IMR-90 (cell line): ENCODE measurements at places on chromosomes 11 and 22. TPM values are rescaled to one million over a fixed set of nuclear protein-coding genes. Genes with fewer than 3 reads are reported as not detected.

Gene CELSR1
- 0.36 and 0.56 TPM in 2 replicates for total RNA-seq

DNA sequence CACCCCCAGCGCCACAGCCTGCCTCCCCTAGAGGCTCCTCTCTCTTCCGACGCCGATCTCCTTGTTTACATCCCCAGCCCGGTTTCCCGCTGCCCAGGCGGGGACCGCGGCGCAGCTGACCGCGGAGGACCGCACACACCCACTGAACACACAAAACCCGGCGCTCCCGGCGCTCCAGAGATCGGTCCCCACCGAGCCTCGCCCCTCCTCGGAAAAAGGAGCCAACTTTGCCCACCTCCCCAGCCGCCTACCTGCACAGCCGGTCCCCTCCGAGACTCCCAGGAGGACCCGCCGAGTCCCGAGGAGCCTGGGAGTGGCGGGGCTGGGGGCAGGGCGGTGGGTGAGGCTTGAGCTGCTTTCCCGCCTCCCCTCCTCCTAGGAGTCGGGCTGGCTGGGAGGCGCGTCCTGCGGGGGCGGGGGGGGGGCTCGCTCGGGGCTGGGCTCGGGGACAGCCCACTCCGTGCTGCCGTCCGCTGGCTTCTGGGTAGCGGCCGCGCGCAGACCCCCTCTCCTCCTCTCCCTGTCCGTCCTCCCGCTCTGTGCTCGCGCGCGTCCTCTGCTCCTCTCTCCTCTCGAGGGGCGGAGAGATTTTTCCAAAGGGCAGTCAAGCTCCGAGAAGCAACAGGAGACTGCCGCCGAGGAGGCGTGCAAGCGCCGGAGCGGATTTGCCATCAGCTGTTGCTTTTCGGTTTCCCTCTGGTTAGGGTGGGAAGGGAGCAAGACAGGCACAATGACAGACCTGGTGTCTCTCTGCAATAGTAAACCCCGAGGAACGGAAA lies at the start of gene FXYD6:
Gene FXYD6 (minus strand): TSS at position 318 of the 779 bp plus-strand sequence. CDS start 33,882 bp downstream, outside the sequence.
- no peak within 1 kb of the TSS for H3K27ac ChIP-seq
- no peaks in the 10 kb centered on the region for H3K4me1 ChIP-seq
- DNase-seq: no peak

DNA sequence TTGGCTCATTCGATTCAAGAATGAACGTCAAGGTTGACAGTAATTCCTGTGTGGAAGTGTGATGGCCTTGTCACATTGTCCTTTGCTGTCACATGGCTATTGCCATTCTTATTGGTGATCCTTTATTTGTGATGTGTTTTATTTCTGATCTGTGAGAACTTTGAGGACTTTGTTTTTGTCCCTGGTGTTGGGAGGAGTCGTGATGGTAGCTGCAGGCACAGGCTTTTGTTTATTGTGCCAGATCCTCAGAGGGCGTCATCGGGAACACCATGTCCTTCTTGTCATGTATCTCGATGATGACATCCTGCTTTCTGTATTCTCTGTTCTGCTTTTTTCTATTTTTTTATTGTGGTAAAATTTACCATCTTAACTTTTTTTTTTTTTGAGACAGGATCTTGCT lies 5.6 kb downstream of the PICK1 start:
- H3K4me3 ChIP-seq: no peak overlapping the region
- no peak for DNase-seq
- H3K27me3 ChIP-seq: no peaks in the 10 kb centered on the region

- H3K4me3 ChIP-seq: no peak overlapping the region
- H3K4me1 ChIP-seq: no peaks in the 10 kb centered on the region; the same call in 1 of the 2 replicates
- H3K27me3 ChIP-seq: no peaks in the 10 kb centered on the region
- H3K36me3 ChIP-seq: peaks cover 8% of the 10 kb centered on the region
Measured at GRCh38 chr11:18000760-18001159, 12.1 kb downstream of the SERGEF start.

- H3K27ac ChIP-seq: no peak overlapping the region
- peak; percentile 8 for DNase-seq
- H3K27me3 ChIP-seq: no peaks in the 10 kb centered on the region
- no peak overlapping the region for H3K4me3 ChIP-seq
Measured at GRCh38 chr11:132718711-132719671, 813.3 kb downstream of the OPCML start.

GRCh38 chr11:128714123-128714522 lies 20.3 kb downstream of the FLI1 start:
- H3K36me3 ChIP-seq: no peaks in the 10 kb centered on the region
- no peaks in the 10 kb centered on the region for H3K27me3 ChIP-seq
- H3K4me1 ChIP-seq: peaks cover 23% of the 10 kb centered on the region

- H3K27ac ChIP-seq: peak overlapping the region; percentile 97
- H3K27me3 ChIP-seq: no peaks in the 10 kb centered on the region
- H3K4me3 ChIP-seq: no peak overlapping the region
- H3K36me3 ChIP-seq: no peaks in the 10 kb centered on the region
- H3K4me1 ChIP-seq: peaks cover 25% of the 10 kb centered on the region
Measured at GRCh38 chr22:32661737-32662586, 139.5 kb upstream of the TIMP3 start.

GRCh38 chr11:66749091-66749490 lies 20.1 kb upstream of the SPTBN2 start:
- H3K27me3 ChIP-seq: no peaks in the 10 kb centered on the region
- no peak for DNase-seq
- H3K36me3 ChIP-seq: no peaks in the 10 kb centered on the region
- H3K27ac ChIP-seq: no peak overlapping the region
- no peaks in the 10 kb centered on the region for H3K4me1 ChIP-seq

DNA sequence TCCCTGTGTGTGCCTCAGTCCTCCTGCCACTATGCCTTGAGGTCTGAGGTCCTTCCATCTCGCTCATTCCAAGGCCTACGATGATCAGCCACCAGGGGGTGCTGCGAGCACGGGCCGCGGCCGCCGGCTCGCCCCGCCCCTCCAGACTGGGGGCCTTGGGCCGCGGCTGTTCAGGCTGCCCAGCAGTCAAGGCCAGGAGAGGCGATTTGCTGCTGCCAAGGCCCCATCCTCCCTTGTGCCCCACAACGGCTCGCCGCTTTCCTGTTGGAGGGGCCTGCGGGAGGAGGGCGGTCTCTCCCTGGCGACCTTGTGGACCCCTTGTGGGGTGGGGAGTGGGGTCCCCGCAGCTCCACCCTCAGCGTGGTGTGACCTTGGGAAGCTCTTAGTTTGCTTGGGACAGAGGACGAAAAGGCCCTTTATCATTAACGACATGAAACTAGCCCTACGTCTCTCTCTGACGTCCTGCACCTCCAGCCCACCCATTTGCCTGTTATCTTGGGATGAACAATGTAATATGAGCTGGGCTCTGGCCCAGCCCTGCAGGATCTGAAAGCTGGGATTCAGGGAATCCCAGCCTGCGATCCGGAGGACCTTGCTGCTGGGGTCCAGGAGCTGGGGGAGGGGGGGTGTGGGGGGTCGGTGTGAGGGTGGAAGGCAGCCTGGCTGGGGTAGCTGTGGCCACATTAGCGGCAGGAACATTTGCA lies 5.3 kb upstream of the GALR3 start:
- peak overlapping the region; percentile 21 for H3K4me3 ChIP-seq
- peaks cover 10% of the 10 kb centered on the region for H3K4me1 ChIP-seq
- peaks cover 12% of the 10 kb centered on the region for H3K27me3 ChIP-seq
- H3K36me3 ChIP-seq: peaks cover 7% of the 10 kb centered on the region; the same call in 1 of the 2 replicates
